Neural crest cell (in vitro differentiated cells): ENCODE measurements at places on chromosomes 5 and 9. TPM values are rescaled to one million over a fixed set of nuclear protein-coding genes. Genes with fewer than 3 reads are reported as not detected.

The DOCK2 gene
- 0.77 and 1.0 TPM in 2 replicates for total RNA-seq

The PIP5K1B gene
- 5.9 and 6.5 TPM in 2 replicates for total RNA-seq

- DNase-seq: no peak
Observed at GRCh38 chr5:17243287-17244063, 26.0 kb downstream of the BASP1 start.

The GABRA6 gene
- total RNA-seq: not detected in 2 replicates

The CBY3 gene
- not detected in 2 replicates for total RNA-seq

DNA sequence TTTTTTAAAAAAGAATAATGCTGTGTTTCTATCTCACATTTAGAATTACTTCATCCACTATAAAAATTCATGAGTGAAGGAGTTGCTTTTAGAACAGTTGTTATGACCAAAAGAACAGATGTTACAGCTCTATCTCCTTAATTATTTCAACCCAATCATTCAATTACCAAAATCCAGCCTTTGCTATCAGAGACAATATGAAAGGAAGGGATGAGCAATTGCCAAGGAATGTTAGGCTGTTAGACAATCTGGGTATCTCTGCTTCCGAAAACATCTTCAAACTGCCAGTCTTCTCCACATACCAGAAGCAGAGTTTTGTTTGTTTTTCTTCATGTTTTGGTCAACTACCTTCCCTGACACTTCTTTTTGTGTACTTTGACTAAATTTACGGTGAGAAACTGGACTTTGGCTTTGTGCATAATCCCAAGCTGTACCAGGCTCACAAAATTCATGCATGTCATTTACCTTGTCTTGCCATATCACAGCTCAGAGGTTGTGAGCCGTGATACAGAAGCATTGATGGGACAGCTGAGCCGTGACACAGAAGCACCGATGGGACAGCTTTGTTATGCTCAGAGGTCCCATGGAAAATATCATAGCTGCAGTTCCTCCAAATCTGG is 405.5 kb downstream of the KIF4B start:
- DNase-seq: no peak

The MOB3B gene
- total RNA-seq: 20.5 and 21.8 TPM in 2 replicates

GRCh38 chr9:109423877-109424276 is 74.2 kb downstream of the PTPN3 start:
- DNase-seq: no peak

GRCh38 chr5:136979131-136979530 is 520.0 kb downstream of the SPOCK1 start:
- DNase-seq: no peak

DNA sequence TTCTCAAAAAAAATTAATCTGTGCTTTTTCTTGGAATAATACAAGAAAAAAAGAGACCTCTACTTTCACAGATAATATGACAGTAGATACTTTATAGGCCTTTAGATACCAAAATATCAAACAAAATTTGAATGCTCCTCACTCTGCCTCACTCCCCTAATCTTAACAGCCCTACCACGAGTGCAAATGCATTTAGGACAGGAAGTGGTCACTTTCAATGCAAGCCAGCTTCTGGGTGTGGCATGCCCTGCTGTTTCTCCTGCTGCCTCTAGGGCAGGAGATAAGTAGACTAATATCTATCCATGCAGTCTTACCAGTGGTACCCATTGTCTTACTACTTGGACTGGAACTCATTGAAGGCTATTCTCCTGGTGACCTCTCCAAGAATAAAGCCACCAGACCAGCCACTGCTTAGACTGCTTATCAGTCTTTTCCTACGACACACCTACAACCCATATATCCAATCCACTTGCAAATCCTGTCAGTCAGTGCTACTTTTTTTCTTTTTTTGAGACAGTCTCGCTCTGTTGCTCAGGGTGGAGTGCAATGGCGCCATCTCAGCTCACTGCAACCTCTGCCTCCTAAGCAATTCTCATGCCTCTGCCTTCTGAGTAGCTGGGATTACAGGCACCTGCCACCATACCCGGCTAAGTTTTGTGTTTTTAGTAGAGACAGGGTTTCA is 23.0 kb downstream of the FRRS1L start:
- DNase-seq: no peak

DNA sequence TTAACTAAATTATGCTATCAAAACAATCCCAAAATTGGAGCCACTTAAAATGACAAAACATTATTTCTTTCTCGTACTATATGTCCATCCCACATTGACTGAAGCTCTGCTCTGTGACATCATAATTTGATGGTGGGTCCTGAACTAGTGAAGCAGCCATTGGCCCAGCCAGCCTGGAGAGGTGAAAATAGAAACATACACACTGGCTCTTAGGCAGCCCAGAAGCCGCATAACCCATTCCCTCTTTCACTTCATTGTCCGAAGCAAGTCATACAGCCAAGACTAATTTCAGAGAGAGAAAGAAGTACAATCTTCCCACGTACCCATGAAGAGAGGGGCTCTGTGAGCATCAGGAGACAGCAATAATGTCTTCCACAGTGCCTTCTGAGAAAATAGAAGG is 342.5 kb downstream of the NFIB start:
- DNase-seq: no peak
